ENCODE measurements at places on chromosomes 13 and 19.

- DNase-seq: no peak
Observed at GRCh38 chr13:61738236-61738750, 322.6 kb upstream of the PCDH20 start.

- DNase-seq: no peak
Observed at GRCh38 chr19:43774103-43774939, 6.5 kb downstream of the KCNN4 start.

DNA sequence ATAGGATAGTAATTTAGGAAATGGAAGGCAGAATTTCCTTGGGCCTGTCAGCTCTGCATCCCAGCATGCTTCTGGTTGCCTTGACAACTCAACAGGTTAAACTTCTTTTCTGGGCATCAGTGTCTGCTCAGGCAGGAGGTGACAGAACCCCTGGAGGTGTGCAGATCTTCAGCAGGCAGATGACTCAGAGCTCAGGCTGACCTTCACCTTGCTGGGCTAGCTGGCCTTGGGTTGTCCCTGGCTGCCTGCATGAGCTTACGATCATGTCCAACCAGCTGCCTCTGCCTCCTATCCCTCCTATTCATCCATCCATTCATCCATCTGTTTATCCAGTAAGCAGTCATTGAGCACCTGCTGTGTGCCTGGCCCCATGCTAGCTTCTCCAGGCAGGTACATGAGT is 81.2 kb upstream of the KCTD15 start:
- DNase-seq: peak; percentile 9

- DNase-seq: no peak
Observed at GRCh38 chr19:56377105-56377924, 16.0 kb downstream of the ZNF582 start.

DNA sequence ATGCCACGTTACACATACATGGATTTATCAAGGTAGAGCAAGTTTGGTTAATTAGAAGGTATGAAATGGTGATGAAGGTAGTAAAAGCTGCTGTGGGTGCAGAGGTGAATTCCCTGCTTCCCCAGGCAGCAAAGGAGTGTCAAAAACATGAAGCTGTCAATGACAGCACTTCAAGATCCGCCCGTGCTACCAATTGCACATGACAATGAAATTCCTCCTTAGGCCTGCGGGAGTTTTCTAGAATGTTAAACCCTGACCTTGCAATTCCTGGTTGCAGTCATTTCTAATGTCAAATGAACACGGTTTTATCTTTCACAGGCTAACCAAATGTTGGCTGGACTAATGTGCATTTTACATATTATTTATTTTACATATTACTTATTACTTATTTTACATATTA is 67.7 kb upstream of the LSM14A start:
- DNase-seq: peak; percentile 38

DNA sequence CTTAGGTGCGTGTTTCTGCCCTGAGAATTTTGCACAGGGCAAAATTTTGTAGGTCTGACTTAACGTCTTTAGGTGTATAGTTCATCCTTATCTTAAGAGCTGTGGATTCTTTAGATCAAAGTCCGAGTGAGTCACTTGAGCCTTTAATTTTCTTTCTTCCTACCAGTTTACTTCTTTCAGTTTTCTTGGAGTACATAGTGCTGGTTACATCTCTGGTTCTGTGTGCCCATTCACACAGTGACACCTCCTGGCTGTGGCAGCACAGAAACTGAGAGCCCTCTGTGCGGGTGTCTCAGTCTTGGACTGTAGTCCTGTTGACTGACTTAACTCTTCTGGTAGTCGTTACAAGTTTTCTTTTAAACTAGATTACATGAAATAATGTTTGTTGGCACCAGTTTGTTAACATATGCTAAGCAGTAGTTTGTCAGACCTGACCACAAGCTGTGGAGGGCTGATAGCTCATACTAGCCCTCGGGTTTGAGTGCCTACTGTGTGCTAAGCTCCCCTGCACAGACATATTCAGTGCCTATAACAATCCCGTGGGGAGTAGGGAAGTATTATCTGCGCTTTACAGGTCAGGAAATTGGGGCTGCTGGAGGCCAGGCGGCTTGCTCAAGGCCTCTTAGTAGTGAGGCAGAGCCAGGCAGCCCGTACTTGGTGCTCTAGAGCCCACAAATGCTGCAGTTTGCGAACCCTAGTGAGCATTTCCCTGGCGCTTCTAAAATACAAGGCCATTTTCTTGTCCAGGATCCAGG is 1.6 kb downstream of the GATAD2A start:
- peak; percentile 85 for DNase-seq

DNA sequence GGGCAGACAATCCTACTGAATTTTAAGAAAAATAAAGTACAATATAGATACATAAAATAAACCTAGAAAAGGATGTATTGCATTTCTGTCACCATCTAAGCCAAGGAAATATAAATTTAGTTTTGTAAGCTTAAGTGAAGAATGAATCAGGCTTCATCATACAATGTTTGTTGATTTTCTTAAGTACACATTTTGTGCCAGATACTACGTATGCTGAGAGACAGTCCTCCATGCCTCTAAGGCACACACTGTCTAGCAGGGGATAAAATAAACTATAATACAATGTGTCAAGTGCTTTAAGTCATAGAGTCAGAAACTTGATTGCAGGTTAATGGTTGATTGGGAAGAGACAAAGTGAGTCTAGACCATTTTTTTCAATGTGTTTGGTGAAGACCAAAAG is 465.7 kb downstream of the TBC1D4 start:
- DNase-seq: no peak

GRCh38 chr13:49690133-49690994 is 922 bp downstream of the EBPL start:
- no peak for DNase-seq

GRCh38 chr13:105918842-105919741 is 616.4 kb downstream of the EFNB2 start:
- DNase-seq: no peak

GRCh38 chr19:57319869-57320179 is 448 bp upstream of the ZNF543 start:
- DNase-seq: no peak

GRCh38 chr13:33275916-33276315 is 9.6 kb downstream of the STARD13 start:
- DNase-seq: no peak

- peak; percentile 72 for DNase-seq
Observed at GRCh38 chr19:55116859-55117662, at the start of gene PPP1R12C. Gene PPP1R12C, minus strand, starts transcription at chr19:55117637. Its CDS starts 94 bp downstream, at chr19:55117543.

DNA sequence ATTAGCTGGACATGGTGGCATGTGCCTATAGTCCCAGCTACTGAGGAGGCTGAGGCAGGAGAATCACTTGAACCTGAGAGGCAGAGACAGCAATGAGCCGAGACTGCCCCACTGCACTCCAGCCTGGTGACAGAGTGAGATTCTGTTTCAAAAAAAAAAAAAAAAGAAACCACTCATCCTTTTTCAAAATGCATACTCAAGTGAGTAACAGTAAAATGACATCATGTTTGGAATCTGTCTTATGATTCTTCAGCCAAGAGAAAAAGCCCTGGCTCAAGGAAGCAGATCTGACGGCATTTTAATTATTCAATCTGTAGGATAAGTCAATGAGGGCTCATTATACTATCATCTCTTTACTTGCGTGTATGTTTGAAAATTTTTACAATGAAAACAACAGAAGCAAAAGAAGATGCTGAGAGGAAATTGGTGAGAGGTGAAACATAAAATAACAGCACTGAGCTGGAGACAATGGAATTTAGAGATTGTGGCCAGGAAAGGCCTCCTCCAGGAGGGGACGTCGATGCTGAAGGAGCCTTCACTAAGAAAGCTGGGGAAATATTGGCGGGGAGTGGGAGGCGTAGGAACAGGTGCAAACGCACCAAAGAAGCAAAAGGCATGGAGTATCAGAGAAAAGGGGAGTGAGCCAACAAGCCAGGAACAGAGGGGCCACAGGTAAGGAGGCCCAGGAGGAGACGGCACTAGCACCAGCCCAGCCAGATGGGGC is 12.9 kb upstream of the CCNE1 start:
- no peak for DNase-seq

DNA sequence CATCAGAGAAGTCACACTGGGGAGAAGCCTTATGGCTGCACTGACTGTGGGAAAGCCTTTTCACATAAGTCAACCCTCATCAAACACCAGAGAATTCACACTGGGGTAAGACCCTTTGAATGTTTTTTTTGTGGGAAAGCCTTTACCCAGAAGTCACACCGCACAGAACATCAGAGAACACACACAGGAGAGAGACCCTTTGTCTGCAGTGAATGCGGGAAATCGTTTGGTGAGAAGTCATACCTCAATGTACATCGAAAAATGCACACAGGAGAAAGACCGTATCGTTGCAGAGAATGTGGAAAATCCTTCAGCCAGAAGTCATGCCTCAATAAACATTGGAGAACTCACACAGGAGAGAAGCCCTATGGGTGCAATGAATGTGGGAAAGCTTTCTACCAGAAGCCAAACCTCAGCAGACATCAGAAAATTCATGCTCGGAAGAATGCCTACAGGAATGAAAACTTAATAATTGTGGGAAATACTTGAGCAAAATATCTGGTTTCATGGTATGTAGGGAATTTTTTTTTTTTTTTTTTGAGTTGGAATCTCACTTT is 30.7 kb downstream of the ZNF793 start:
- DNase-seq: no peak

DNA sequence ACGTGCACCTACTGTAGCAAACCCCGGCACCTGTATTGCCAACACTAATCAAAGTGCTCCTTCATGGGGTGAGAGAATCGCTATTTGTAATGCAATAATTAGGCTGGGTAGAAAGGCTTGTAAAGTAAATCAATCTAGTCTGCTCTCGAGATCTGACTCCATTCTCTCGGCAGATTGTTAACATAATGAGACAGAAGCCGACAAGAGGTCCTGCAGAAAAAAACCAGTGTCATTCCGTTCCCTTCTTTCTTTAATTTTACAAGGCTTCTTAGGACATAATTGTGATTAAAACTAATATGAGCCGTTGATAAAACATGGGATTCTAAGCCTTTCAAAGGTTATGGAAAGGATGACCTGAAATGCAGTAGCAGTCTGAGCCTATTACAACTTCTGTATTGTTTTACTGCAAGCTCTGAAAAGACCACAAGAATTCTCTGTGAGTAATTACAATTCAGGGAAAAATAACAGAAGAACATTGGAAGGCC is 530.0 kb downstream of the PCDH9 start:
- no peak for DNase-seq

DNA sequence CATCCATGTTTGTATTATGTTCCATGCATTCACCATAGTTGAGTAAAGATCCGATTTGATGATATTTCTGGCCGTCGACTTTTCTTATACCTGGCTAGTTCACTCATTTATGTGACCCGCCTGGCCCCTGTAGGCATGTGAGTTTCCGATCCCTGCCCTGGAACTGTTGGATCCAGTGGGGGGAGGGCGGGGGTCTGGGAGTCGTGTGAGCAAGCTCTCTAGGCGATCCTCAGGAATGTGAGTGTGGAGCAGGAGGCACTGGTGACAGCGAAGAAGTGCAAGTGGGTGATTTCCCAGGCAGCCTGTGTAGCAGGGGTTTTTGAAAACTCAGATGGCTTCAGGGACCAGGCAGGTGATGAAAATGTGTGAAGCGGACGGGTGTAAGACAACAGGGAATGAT is 10.6 kb upstream of the PTOV1 start:
- DNase-seq: no peak

Data from activated effector memory CD4-positive, alpha-beta T cell treated with anti-CD3 and anti-CD28 coated beads, Interleukin-2, amount 50 U/mL, for 16 hours (primary cell).